ENCODE measurements at places on chromosomes 3 and 15. TPM values are rescaled to one million over a fixed set of nuclear protein-coding genes. Genes with fewer than 3 reads are reported as not detected.

GRCh38 chr3:157544501-157545130 lies 41.4 kb upstream of the VEPH1 start:
- no peak for DNase-seq

DNA sequence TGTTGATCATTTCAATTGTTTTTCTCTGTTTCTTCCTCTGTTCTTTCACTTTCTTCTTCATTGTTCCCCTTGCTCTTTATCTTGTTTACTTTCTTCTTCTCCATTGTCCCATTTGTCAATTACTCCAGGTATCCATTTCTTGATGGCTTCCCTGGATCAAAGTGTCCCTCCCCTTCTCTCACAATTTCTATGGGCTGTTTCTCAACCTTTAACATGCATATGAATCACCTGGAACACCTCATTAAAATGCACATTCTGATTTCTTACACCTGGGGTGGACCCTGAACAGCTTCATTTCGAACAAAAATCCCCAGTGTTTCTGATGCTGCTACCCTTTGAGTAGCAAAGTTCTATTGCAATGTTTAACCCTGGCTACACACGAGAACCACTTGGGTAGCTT lies 454.8 kb downstream of the EPHA6 start:
- no peak for DNase-seq

Gene NT5DC2
- total RNA-seq = 105 TPM

DNA sequence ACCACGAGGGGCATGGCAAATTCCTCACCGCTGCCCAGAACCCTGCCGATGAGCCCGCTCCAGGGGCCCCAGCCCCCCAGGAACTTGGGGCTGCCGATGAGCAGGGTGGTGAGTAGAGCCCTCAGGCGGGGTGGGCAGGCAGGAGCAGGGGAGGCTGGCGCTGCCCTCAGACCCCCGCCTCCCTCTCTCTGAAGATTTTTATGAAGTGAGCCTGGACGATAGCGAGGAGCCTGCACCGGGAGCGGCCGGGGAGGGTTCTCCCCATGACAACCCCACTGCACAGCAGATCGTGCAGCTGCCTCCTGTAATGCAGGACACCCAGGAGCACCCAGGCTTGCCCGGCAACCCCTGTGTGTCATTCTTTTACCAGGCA lies 56.7 kb upstream of the UBE2Q2 start:
- DNase-seq = no peak

Gene PARP3
- total RNA-seq = 17.6 TPM

Gene CA12
- total RNA-seq = 0.65 TPM

Gene OTOL1
- not detected for total RNA-seq

DNA sequence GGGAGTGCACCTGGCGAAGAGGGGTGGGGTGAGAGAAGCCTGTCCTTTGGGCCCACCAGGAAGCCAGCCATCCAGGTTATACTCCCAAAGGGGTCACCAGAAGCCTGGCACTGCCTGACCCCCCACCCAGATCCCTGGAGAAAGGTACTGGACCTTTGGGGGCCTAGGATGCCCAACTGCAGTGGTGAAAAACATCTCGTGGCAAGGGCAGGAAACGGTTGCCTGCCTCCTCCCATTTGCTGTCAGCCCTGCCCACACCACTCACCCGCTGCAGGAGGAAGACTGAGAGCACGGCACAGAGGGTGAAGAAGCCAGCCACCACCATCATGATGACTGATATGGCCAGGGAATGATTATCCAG lies 2.2 kb upstream of the ULK3 start:
- DNase-seq = no peak

- peak; percentile 26 for DNase-seq
Measured at GRCh38 chr15:41994772-41995475, 22.6 kb upstream of the EHD4 start.

GRCh38 chr15:81869161-81869954 lies 176.5 kb downstream of the MEX3B start:
- DNase-seq = no peak

- no peak for DNase-seq
Measured at GRCh38 chr3:23175341-23176083, 27.6 kb upstream of the UBE2E2 start.

- no peak for DNase-seq
Measured at GRCh38 chr15:75727851-75728715, 15.4 kb upstream of the CSPG4 start.

- no peak for DNase-seq
Measured at GRCh38 chr3:44568561-44568960, 13.6 kb downstream of the ZKSCAN7 start.

GRCh38 chr3:60979461-60980341 lies 271.6 kb downstream of the FHIT start:
- DNase-seq = no peak

- DNase-seq = no peak
Measured at GRCh38 chr3:169085827-169086226, 577.7 kb downstream of the MECOM start.

DNA sequence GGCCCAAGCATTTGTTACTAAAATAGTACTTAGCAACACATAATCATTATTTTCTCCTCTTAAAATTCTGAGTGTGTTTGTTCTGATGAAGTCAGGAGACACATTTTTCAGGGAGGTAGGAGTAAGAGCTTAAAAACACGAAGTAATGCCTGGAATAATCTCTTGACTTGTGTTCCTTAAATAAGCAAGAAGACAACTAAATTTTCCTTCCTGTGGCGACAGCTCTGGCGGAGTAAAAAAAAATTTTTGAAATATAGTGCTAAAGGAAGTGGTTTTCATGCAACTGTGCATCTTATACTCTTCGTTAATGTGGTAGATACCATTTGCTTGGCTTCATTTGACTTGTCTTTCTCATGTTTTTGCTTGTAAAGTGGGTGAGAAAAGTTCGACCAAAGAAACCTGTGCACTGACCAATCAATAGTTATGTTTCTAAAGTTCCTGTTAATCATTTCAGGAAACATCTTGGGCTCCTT lies 11.1 kb upstream of the MBNL1 start:
- no peak for DNase-seq

DNA sequence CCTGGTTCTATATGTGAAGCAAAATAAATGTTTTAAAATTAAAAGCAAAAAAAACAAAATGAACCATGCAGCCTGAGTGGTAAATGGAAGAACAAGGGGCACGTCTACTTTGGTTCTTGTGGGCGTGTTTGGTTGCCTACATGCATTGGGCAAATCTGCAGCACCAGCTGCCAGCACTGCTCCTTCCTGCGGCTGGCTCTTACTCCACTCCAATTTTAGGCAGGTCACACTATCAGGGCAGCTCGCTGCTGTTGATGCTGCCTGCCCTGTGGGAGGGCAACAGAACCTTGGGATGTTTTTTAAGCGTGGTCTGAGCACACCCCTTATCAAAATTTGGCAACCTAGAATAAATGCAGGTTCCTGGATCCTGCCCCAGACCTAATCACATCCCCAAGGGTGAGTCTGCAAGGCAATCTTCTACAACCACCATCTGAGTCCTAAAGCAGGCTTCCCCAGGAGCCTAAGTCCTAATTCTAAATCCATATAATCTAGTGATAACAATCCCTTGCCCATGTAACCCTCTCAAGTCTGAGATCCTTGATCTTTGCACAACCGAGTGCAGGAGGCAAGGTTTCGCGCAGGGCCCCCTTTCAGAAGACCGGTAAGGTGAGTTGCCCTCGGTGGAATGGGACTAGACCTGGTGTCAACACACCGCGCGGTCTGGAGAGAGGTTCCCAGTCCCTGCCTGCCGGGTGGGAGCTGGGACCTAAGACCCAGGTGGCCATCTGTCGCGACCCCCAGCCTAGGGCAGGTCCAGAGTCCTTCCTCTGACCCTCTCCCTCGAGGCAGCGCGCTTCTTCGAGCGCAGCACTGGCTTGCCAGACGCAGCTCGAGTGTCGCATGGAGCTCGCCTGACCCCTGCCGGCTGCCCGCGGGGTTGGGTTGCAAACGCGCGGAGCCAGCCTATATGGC lies 15.9 kb downstream of the IVD start:
- DNase-seq = peak; percentile 93

Gene CDHR4
- not detected for total RNA-seq

GRCh38 chr3:125163739-125164601 lies 48.6 kb downstream of the SLC12A8 start:
- no peak for DNase-seq

GRCh38 chr3:109784285-109784684 lies 446.9 kb upstream of the DPPA4 start:
- no peak for DNase-seq

Gene IMPG2
- 0.14 TPM for total RNA-seq

DNA sequence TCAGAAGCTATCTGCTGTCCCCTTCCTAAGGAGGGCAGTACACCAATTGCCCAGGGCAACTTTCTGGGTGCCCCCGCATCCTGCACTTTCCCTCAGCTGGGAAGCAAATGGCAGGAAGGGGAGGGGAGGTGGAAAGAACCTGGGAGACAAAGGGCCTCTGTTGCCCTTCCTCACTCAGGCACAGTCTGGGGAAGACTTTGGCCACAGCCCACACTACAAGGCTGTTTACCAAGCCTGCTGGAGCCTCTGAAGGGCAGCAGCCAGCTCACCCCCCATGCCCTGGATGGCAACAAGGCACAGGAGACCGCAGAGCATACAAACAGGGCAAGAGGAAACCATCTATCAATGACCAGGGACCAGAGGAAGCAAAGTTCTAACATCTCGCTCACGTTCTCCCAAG lies 42.4 kb downstream of the ARRDC4 start:
- DNase-seq = no peak

- DNase-seq = no peak
Measured at GRCh38 chr3:46127503-46127902, 80.6 kb downstream of the CCR1 start.

DNA sequence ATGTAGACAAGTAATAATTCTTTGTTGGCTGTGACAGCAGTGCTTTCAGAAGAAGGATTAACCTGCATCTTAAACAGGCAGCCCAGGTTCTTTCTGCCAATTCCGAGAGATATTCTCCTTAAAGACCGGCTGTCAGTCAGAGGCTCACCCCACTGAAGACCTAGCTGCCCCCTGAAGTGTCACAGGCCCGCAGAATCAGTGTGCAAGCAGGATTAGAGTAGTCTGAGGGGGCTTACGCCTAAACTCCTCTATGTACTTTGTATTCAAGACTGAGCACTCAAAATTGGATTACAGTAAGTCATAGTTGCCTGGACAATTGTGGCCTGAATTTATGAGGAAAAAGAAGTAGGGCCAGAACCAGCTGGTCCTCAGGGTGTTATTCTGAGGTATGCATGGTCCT lies 342.9 kb downstream of the CLSTN2 start:
- DNase-seq = no peak

- DNase-seq = no peak
Measured at GRCh38 chr3:141049681-141050080, 1.5 kb upstream of the SPSB4 start.

DNA sequence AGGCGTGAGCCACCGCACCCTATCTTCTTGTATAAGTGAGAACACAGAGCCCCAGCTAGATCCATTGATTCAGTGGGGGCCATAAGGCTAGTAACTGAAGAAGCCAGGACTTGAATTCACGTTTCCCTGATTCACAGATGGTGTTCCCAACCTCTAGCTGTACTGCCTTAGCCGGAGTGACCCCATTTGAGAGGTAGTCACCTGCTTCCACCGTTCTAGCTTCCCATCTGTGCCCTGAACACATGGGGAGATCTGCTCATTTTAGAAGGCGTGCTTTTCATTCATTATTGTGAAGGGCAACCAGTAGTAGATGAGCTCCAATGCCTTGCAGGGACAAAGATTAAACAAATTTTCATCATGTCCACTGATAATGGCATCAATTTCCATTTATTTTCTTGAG lies 365.7 kb upstream of the TPM1 start:
- no peak for DNase-seq

DNA sequence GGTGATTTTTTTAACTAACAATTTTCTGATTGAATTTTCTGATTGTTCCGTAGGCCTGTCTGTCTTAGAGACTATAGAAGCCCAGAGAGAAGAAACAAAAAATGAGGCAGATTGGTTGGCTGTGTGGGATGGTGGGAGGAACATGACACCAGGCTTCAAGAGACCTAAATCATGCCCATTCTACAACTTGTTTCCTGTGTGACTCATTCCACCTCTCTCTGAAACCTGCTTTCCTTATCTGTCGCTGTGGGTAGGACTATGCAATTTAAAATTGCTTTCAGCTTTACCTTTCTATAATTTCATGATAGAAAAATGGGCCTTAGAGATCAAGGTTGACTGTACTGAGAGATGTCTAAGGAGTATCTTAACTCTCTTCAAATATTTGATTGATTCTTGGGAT lies 44.5 kb downstream of the OXNAD1 start:
- DNase-seq = no peak

Gene SLTM
- total RNA-seq = 49.2 TPM

GRCh38 chr3:44237161-44237560 lies 4.5 kb upstream of the TOPAZ1 start:
- no peak for DNase-seq

- no peak for DNase-seq
Measured at GRCh38 chr15:58440922-58441321, 9.1 kb downstream of the LIPC start.

DNA sequence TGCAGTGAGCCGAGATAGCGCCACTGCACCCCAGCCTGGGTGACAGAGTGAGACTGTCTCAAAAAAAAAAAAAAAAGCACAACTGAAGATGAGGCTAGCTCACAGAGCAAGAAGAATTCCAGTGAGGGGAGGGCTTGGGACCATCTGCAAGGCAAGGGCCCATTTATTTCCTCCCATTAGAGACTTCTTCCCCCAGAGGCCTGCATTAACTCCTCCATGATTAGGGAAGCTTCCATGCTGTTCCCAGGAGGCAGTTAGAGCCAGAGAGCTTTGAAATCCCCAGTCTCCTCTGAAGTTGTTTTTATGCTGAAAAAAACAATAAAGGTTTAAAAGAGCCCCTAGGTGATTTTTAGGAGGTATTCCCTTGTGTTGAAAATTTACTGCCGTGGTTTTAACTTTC lies 54.3 kb upstream of the ADCY5 start:
- no peak for DNase-seq

DNA sequence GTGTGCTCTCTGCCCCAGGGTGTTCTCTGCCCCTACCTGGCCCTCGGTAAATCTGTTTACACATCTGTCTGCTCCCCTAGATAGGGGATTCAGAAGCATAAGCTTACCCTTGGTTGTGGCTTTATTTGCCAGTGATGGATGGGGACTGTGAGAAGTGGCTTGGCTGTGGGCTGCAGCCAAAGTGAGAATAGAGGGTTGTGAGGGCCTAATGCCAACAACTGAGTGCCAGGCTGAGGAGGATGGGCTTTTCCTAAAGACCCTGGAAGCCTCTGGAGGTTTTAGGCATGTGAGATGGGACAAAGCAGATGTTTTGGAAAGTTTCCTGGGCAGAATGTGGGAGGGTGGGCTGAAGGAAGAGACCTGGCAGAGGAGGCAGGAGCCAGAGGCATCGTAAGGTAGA lies 15.4 kb upstream of the APEH start:
- DNase-seq = no peak

GRCh38 chr3:99111235-99111634 lies 209.7 kb upstream of the DCBLD2 start:
- DNase-seq = no peak

Gene ZNF619
- total RNA-seq = 3.9 TPM

DNA sequence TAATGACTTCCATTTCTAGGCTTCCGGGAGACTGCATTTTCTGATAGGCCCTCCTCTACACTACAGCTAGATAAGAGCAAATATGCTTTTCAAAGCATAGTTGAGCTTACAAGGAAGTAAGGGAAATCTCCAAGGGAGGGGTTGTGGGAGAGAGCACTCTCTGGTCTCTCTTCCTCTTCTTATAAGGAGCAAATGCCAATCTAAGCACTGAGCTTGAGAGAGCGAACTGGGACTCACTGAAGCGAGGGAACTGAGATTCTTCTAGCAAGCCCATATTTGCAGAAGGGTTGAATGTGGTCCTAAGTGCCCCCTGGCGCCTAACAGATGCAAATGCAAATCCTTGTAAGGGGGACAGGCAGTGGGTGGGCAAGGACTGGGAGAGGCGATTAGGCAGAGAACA lies 164.8 kb downstream of the ERC2 start:
- DNase-seq = no peak

All from Right ventricle myocardium inferior (tissue), 1 donor.